OCI-LY7 (cell line): ENCODE measurements at places on chromosomes 5 and 9. TPM values are rescaled to one million over a fixed set of nuclear protein-coding genes. Genes with fewer than 3 reads are reported as not detected.

- DNase-seq: no peak
Measured at GRCh38 chr5:6333182-6333905, 45.0 kb downstream of the MED10 start.

DNA sequence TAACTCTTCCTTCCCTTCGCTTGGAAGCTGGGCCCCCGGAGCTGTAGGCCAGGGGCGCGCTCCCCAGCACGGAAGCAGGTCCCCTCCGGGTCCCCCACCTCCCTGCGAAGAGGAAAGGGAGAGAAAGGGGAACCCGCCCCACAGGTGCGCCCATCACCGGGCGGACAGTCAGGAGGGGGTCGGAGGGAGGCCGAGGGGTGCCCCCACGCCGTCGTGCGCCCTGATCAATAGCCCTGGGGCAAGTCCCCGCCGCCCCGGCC lies 793 bp downstream of the AGPAT2 start:
- no peak for DNase-seq

GRCh38 chr5:88727705-88728313 lies 155.2 kb downstream of the MEF2C start:
- peak; percentile 60 for DNase-seq

DNA sequence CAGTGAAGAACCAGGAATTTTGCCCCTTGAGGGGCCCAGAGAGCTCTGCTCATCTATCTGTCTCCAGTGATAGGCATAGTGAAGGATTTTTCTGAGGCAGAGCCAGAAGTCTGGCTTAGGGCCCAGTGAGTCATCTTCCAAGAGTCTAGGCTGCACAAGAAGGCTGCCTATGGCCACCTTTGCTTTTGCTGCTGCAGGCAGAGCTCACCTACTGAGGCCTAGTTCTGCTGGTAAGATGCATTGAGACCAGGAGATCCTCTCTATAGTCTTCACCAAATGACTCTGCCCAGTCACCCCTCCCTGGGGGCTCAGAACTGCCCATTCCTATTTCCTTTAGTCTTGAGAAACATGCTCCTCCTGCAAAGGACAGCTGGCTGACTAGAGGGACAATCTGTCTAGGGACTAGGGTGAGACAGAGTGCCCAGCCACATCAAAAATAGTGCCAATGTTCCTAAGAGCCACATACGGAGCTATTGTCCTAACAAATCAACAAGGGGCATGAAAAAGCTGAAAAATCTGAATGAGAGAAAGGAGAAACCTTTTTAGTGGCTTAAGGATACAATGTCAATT lies 40.3 kb upstream of the CDKN2AIPNL start:
- DNase-seq: no peak

- DNase-seq: no peak
Measured at GRCh38 chr5:88886252-88886651, 3.3 kb upstream of the MEF2C start.

- DNase-seq: no peak
Measured at GRCh38 chr5:63555874-63556273, 406.4 kb downstream of the HTR1A start.

- DNase-seq: no peak
Measured at GRCh38 chr9:137299938-137300337, 2.1 kb downstream of the NRARP start.

The PCDHGA7 gene
- 5.6 TPM in 2 replicates for total RNA-seq

The CD72 gene
- total RNA-seq: 63.0 and 67.6 TPM in 2 replicates
